ENCODE measurements at places on chromosomes 12 and 14. TPM values are rescaled to one million over a fixed set of nuclear protein-coding genes. Genes with fewer than 3 reads are reported as not detected.

PRDM4 gene
- total RNA-seq = 26.2 TPM

OTUB2 gene
- 0.60 TPM for total RNA-seq

ZCRB1 gene
- total RNA-seq = 36.2 TPM

- H3K4me1 ChIP-seq = no peaks in the 10 kb centered on the region
- no peak overlapping the region for H3K4me3 ChIP-seq
- no peak overlapping the region for H3K27ac ChIP-seq
- H3K27me3 ChIP-seq = no peaks in the 10 kb centered on the region
Measured at GRCh38 chr14:68741839-68742470, 50.9 kb downstream of the ZFP36L1 start.

DNA sequence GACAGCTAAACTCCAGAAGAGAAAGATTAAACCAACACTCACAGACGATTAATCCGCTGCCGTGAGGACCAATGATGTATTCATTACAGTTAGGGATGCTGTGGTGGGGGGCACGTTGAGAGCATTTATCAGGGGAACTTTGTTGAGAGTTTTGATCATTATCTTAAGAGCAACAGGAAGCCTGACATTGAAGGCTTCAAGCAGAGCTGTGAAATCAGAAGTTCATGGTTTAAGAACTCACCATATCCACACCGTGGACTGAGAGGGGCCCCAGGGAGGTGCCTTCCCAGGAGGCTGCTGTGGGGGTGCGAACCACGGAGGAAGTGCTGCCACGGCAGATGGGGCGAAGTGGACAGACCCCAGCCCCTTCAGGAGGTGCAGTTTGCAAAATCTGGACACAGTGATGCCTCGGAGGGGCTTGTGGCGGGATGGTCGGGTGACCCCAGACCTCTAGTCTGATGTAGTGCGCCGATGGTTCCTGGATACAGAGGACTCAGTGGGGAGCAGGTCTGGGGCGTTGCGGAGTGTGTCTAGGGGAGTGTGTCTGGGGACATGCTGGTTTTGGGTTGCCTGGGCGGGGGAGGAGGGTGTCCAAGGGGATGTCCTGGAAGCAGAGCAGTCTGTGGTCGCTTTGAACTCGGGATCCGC lies 73.0 kb downstream of the DIO3 start:
- no peak overlapping the region for H3K4me3 ChIP-seq
- no peak overlapping the region for H3K27ac ChIP-seq
- H3K4me1 ChIP-seq = no peaks in the 10 kb centered on the region
- no peaks in the 10 kb centered on the region for H3K36me3 ChIP-seq

DNA sequence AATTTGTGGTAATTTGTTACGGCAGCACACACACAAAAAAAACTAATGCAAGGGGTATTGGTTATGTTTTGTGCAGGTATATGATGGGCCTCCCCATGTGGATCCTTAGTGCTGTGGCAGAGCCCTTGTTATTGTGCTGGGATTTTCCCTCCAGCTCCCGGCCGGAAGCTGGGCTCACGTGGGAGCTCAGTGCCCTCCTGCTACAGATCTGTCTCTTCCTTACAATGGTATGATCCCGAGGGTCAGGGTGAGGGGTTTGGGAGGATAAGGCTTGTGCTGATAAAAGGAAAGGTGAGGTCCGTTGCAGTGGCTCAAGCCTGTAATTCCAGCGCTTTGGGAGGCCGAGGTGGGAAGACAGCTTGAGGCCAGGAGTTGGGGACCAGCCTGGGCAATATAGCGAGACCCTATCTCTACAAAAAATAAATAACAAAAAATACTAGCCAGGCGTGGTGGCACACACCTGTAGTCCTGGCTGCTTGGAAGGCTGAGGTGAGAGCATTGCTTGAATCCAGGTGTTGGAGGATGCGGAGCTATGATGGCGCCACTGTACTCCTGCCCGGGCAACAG lies 861 bp upstream of the SLC48A1 start:
- H3K27ac ChIP-seq = no peak overlapping the region
- no peaks in the 10 kb centered on the region for H3K36me3 ChIP-seq
- no peaks in the 10 kb centered on the region for H3K27me3 ChIP-seq
- no peak for DNase-seq
- H3K4me1 ChIP-seq = peaks cover 2% of the 10 kb centered on the region

- H3K36me3 ChIP-seq = no peaks in the 10 kb centered on the region
- H3K27ac ChIP-seq = no peak overlapping the region
- no peak overlapping the region for H3K4me3 ChIP-seq
- no peaks in the 10 kb centered on the region for H3K27me3 ChIP-seq
- no peak for DNase-seq
Measured at GRCh38 chr14:33342299-33342974, 403.8 kb downstream of the NPAS3 start.

DNA sequence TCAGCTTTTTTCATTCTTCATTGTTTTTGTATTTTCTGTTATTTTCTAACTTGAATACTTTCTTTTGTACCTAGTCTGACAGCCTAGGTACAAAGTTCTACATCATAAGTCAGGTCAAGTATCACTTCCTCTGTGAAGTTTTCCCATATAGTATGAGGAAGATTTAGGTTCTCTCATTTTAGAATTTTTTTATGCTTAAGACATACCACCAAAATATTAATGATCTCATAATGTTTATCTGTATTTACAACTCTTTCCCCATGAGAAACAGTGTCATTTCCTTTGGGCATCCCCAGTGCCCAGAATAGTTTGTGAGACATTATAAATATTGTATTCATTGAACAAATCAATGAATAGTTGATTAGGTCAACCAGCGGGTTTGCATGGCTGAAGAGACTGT lies 3.1 kb upstream of the ATF7IP start:
- no peaks in the 10 kb centered on the region for H3K27me3 ChIP-seq
- no peak overlapping the region for H3K4me3 ChIP-seq
- no peaks in the 10 kb centered on the region for H3K4me1 ChIP-seq
- no peak for DNase-seq
- no peak overlapping the region for H3K27ac ChIP-seq

- no peak for DNase-seq
- no peak overlapping the region for H3K4me3 ChIP-seq
- no peaks in the 10 kb centered on the region for H3K36me3 ChIP-seq
- no peaks in the 10 kb centered on the region for H3K4me1 ChIP-seq
- H3K27ac ChIP-seq = no peak overlapping the region
Measured at GRCh38 chr12:78977304-78977867, 112.8 kb downstream of the SYT1 start.

GRCh38 chr12:37666069-37666781 lies 650.3 kb upstream of the ALG10B start:
- no peaks in the 10 kb centered on the region for H3K27me3 ChIP-seq
- no peak overlapping the region for H3K27ac ChIP-seq
- DNase-seq = no peak
- no peaks in the 10 kb centered on the region for H3K36me3 ChIP-seq
- no peaks in the 10 kb centered on the region for H3K4me1 ChIP-seq
